IPS DF 19.7 (cell line): ENCODE measurements at places on chromosomes 7 and 10.

- no peak for DNase-seq
Observed at GRCh38 chr7:100257017-100257416, 37.3 kb downstream of the PVRIG start.

GRCh38 chr7:151717918-151718317 lies 159.0 kb downstream of the PRKAG2 start:
- no peak for DNase-seq

- DNase-seq = no peak
Observed at GRCh38 chr10:119078422-119079179, 2.0 kb downstream of the EIF3A start.

- DNase-seq = no peak
Observed at GRCh38 chr10:77602913-77603533, 34.6 kb downstream of the KCNMA1 start.

GRCh38 chr10:71756311-71757191 lies 16.8 kb downstream of the VSIR start:
- no peak for DNase-seq

DNA sequence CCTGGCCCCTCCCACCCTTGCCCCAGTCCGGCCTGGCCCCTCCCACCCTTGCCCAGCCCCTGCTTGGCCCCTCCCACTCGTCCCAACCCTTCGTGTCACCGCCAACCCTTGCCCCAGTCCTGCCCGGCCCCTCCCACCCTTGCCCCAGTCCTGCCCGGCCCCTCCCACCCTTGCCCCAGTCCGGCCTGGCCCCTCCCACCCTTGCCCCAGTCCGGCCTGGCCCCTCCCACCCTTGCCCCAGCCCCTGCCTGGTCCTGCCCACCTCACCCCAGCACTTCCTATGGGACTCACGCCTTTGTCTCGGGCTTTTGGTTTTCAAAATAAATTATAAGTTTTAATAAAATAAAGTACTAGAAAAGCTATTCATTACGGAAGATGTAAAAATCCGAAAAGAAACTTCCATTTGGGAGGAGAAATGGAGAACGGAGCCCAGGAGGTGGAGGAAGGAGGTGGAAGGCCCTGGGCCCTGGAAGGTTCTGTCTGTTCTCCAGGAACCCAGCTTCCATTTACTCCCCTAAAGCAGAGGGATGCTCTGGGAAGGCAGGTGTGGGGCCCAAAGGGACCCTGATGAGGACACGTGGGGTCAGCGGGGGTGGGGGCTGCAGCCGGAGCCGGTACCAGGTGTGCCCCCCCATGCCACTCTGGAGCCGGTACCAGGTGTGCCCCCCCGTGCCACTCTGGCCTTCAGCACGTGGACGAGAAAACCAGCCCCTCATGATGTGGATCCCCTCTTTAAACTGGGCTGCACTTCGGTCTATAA lies 52.2 kb downstream of the PWWP2B start:
- no peak for DNase-seq

DNA sequence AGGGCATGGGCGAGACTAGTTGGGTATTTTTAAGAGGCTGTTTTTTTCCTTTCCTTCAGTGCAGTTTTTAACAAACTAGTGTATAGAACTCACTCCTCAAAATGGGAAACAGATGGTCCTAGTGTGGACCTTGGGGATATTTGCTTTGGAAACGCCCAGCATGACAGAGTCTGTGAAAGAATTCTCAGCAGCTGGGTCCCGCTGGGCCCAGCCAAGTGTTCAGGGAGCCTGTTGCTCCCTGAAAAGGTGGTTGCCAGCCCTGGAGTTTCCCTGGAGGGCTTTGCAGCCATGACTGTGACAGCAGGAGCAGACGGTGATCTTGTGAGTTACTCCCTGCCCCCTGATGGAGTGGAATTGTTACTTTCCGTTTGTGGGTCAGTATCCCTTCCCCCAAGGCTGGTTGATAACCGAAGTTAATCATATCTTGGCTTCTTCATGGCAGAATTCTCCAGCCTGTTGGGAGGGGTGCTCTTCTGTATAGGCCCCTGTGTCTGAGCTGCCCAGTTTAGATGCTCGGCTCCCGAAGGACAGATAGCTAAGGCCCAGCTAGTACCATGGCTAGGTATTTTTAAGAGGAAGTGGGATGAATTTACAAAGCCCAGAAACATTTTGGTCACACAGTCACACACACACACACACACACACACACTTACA lies 278.6 kb upstream of the HABP2 start:
- no peak for DNase-seq

DNA sequence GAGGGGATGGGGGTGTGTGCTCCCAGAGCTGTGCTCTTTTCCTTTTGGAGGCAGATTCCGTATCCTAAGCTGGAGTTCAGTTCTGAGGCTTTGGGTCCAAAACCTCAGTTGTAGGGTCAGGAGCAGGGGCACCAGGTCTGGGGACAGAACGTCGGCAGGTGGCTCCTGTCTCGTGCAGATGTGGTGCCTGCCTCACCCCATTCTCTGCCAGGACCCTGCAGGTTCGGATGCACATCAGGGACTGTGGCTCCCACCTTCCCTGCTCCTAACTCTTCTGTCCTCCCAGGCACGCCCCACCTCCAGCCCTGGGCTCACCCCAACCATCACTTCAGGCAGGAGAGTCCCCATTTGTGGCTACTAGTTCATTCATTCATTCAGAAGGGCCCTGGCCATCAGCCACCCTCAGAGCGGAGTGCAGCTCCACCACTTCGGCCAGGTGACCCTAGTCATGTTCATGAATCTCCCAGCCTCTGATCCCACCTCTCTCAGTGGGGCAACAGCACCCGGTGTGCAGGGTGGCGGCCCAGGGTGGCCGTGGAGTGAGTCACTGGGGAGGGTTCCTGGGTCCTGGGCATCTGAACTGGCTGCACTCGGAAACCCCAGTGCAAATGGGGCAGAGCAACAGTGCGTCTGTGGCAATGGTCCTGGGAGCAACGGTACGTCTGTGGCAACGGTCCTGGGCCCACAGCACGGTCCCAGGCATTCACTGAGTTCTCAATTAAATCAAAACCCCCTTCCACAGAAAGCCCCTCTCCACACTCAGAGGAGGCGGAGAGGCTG lies 100.8 kb upstream of the FAM20C start:
- no peak for DNase-seq

- DNase-seq = no peak
Observed at GRCh38 chr7:75906991-75907667, 7.8 kb upstream of the POR start.

DNA sequence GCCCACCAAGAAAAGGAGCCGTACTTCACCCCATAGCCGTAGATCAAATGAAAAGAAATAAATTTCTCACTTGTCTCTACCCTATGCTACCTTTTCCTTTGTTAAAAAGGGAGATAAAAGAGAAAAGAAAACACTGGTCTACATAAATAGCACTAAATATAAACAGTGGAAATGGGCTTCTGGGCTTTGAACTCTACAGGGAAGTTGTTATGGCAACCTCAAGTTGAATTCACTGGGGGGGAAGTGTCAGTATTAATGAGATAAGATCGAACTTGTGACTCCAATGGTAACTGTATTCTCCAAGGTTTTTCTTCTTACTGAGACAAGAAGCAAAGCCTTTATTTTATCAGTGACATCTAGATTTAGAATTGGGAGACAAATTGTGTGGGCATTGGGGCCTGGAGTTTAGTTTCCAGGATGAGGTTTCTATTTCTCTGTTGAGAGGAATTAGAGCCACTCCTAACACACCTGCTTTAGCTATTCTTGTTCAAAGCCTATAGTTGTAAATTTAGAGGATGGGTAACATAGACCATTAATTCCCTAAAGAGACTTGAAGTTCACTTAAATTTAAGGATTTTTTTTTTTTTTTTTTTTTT lies 604.3 kb upstream of the GALNT17 start:
- no peak for DNase-seq

- DNase-seq = no peak
Observed at GRCh38 chr10:92990615-92991014, 70.0 kb upstream of the CYP26C1 start.

- no peak for DNase-seq
Observed at GRCh38 chr7:80879849-80880248, 39.0 kb downstream of the SEMA3C start.

DNA sequence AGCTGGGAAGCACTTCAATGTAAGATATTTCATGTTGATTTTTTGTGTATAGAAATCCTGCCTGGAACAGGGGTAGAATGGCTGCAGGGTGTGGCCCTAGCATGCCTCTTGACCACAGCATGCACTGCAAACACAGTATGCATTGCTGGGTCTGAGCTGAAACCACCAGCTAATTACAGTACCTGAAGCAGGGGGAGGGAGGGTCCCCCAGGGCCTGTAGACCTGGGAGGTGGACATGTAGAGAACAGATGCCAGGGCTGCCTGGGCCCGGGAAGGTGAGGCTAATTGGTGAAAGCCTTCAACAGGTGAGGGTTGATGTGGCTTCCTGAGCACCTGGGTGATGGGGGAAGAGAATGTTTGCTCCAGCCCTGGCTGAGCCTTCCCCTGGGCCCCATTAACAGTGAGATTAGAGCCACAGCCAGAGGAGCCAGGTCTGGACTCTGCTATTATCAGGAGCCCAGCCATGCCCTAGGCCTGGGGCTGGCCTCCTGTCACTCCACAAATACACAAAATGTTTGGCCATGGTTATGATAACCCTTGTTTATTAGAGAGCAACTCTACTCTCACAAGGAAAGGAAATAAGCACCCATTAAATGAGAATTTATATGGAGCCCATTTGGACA lies 83.3 kb downstream of the PLXNA4 start:
- no peak for DNase-seq

GRCh38 chr10:82811621-82812020 lies 936.6 kb downstream of the NRG3 start:
- peak; percentile 9 for DNase-seq

DNA sequence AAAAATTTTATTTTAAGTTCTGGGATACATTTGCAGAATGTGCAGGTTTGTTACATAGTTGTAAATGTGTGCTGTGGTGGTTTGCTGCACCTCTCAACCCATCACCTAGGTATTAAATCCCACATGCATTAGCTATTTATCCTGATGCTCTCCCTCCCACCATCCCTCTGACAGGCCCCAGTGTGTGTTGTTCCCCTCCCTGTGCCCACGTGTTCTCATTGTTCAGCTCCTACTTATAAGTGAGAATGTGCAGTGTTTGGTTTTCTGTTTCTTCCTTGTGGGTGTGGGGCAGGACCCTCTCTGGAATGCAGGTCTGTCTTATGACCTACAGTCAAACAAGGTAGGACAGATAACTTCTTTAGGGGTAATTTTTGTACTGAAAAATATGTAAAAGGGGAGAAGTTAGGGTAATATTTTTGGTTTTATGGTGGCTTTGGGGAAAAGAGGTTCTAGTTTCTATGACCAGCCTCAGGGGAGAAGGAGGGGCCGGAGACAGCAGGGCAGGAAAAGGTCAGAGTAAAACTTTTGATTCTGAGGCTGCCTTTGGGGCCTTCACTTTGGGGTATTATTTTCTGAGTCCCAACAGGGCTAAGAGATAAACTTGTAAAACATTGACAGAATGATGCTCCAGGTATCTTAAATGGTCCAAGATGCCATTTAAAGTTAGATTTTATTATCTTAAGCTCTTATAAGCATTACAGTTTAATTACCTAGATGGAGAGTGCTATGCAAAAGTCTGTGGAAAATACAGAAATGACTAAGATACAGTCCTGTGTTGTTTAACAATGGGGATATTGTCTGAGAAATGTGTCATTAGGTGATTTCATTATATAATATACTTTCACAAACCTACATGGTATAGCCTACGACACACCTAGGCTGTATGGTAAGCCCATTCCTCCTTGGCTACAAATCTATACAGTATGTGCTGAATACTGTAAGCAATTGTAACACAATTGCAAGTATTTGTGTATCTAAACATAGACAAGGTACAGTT lies 354.8 kb downstream of the ABCA13 start:
- DNase-seq = no peak
